DMS 273 treated with DMSO at 0.1 percent for 48 hours (cell line): ENCODE measurements at places on chromosomes 7 and 10.

- DNase-seq, result no peak
Observed at GRCh38 chr7:16881844-16882243, at the start of gene AGR3. Gene AGR3, minus strand, starts transcription at chr7:16881983. Its CDS starts 3,365 bp downstream, at chr7:16878618.

GRCh38 chr10:52082307-52082706 is 231.8 kb upstream of the DKK1 start:
- DNase-seq, result no peak

GRCh38 chr10:123642697-123643096 is 23.5 kb upstream of the GPR26 start:
- DNase-seq, result no peak

GRCh38 chr7:48083114-48083830 is 5.8 kb upstream of the UPP1 start:
- DNase-seq, result no peak

DNA sequence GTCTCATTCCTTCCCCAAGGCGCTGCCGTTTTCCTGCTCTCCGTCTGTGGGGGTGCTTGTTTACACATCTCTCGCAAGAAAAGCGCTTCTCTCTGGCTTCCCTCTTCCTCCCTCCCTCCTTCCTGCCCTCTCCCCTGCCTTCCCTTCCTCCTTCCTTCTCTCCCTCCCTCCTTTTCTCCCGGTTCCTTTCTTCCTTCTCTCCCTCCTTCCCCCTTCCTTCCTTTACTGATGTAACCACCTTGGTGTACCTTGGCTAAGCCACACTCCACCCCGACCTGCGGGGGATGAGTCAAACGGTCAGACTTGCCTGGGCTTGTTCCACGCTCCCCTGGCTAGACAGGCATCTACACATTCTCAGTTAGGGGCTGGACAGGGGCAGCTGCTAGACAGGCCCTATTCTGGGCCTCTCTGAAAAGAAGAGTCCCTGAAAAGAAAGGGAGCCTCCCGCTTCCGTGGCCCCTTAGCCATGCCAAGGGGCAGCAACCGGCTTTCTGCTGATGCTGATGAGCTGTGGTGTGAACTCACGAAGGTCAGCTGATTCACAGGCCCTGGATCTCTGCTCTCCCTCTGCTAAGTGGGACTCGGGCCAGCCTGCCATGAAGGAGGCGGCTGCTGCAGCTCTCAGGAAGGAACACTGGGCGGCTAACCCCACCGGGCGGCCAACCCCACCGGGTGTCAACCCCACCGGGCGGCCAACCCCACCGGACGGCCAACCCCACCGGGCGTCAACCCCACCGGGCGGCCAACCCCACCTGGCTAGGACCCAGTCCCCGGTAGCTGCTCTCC is 216.8 kb downstream of the TCERG1L start:
- DNase-seq, result no peak

- DNase-seq, result no peak
Observed at GRCh38 chr7:67525588-67525987, 529.0 kb downstream of the TYW1 start.

GRCh38 chr7:135911099-135911498 is 66.1 kb downstream of the MTPN start:
- peak; percentile 68 for DNase-seq
